Activated T-helper 1 cell treated with anti-CD3 and anti-CD28 coated beads, Interleukin-12 subunit alpha, Interleukin-12 subunit beta, Interleukin-2, Interleukin-4 antibody, amounts not matched to agents 30 ng/mL and 10 ng/mL and 1 ng/mL, durations not matched to agents 14 hours and 24 hours and 36 hours (primary cell): ENCODE measurements at places on chromosomes 7 and 10.

DNA sequence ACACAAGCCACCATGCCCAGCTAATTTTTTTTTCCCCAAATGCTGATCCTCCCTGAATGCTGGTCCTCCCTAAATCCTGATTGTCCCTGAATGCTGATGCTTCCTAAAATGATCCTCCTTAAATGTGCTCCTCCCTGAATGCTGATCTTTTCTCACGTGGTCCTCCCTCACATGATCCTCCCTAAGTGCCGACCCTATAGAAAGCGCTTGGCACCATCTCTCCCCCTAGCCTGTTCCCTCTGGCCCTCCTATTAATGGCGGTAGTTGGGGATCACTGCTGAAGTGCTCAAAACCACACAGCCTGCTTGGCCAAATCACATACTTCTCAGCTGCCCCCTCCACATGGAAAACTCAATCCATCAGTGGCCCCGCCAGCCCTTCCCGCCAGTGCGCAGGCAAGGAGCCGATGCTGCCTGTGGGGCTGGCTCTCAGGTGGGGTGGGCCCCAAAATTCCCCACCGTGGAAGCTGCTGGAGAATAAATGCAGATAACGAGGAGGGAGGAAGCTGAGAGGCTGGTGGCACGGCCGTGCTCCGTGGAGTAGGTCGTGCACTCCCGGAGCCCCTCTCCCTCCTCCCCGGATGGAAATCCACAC, 42.9 kb downstream of the COL26A1 start:
- H3K4me1 ChIP-seq: no peaks in the 10 kb centered on the region
- DNase-seq: no peak
- H3K27me3 ChIP-seq: peaks cover 3% of the 10 kb centered on the region
- no peak overlapping the region for H3K27ac ChIP-seq
- H3K36me3 ChIP-seq: no peaks in the 10 kb centered on the region
- no peak overlapping the region for H3K4me3 ChIP-seq

- H3K4me3 ChIP-seq: no peak overlapping the region
- H3K27ac ChIP-seq: no peak overlapping the region
- H3K27me3 ChIP-seq: peaks cover 32% of the 10 kb centered on the region
These were observed 11.7 kb upstream of the CALML3 start for GRCh38 chr10:5512881-5513612.

DNA sequence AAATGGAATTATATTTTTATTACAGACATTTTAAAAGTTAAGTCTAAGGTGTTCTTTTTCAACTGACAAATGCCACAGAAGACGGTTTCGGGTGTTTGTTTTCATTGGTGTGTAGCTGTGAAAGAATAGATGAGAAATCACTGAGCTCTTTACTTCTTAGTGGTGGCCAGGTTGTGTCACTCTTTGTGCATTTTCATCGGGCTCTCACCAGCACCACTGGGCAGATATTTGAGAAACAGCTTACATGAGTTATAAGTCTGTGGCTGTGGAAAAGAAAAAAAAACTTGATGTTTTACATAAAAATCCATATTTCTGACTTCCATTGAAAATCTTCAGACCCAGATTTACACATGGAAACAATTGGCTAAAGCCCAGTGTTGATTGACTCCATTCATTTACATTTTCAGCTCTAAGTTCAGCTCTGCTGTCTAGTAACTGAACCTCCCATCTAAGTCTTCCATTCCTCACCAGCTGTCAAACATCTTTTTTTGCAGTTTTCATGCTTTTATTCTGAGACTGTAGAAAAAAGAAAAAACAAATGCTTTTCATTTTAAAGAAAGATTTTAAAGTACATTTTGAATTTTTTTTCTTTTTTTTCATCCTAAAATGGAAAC, 22.3 kb downstream of the CABCOCO1 start:
- no peak for DNase-seq
- H3K27me3 ChIP-seq: peaks cover 2% of the 10 kb centered on the region
- H3K36me3 ChIP-seq: no peaks in the 10 kb centered on the region
- H3K27ac ChIP-seq: no peak overlapping the region

DNA sequence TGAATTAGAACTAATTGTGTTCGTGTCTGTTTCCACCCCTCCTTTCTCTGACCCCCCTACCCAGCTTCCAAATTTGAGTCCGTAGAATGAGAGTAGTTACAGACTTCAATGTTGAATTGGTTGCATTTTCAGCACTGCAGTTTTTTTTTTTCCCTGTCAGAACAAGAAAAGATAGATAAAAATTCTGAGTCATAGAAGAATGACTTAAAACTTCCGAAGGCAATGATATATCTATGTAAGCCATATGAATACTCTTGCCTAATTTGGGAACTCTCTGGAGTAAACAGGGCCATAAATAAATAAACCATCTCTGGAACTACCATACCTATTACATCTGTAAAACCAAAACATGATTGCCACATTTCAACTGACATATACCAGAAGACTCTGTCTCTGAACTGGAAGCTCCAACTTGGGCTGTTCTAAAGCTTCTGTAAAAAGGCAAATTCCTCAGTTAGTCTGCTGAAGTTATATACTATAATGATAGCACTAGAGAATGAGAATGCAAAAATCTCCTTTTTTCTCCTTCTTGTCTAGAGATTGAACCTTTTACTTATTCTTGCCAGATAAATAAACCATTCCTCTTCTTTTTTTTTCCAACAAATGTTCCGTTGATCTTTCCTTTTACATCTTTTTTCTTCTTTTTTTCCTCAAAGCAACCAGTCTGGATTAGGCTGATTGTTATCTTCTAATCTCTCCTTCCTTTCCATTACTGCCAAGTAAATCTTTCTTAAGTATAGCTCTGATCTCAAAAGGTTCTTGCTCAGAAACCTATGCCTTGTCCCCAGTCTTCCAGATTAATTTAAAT, 23.5 kb downstream of the VCL start:
- peaks cover 21% of the 10 kb centered on the region for H3K36me3 ChIP-seq
- H3K4me1 ChIP-seq: peaks cover 29% of the 10 kb centered on the region
- no peaks in the 10 kb centered on the region for H3K27me3 ChIP-seq
- H3K4me3 ChIP-seq: no peak overlapping the region

DNA sequence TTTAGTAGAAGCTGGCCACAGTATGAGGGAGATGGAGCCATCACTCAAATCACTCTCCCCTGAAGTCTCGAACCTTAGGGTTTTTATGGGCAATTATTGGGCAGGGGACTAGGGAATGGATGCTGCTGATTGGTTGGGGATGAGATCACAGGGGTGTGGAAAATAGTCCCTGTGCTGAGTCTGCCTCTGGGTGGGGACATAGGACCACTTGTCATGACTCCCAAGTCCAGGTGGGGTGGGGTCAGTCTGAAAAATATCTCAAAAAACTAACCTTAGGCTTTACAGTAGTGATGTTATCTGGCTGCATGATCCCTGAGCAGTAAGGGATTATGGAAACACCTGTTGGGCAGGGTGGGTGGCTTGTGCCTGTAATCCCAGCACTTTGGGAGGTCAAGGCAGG, 98.6 kb downstream of the XRCC2 start:
- H3K27me3 ChIP-seq: no peaks in the 10 kb centered on the region
- no peak overlapping the region for H3K27ac ChIP-seq
- no peaks in the 10 kb centered on the region for H3K36me3 ChIP-seq
- DNase-seq: no peak
- H3K4me1 ChIP-seq: no peaks in the 10 kb centered on the region

DNA sequence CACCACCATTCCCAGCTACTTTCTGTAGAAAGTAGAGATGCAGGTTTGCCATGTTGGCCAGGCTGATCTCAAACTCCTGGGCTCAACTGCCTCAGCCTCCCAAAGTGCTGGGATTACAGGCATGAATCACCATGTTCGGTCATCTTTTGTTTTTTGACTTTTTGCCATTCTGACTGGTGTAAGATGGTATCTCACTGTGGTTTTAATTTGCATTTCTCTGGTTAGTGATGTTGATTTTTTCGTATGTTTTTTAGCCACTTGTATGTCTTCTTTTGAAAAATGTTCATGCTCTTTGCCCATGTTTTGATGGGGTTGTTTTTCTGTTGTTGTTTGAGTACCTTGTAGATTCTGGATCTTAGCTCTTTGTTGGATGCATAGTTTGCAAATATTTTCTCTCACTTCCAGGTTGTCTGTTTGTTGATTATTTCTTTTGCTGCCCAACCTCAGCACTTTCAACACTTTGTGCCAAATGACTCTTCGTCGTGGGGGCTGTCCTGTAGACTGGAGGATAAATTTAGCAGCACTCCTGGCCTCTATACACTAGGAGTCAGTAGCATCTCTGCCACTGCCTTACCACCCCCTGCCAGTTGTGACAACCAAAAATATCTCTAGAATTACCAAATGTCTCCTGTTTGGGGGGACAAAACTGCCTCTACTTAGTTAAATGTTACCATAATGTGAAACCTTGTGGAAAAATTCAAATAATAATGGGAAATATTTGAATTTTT, 6.5 kb upstream of the CPED1 start:
- peaks cover 1% of the 10 kb centered on the region for H3K36me3 ChIP-seq
- peak overlapping the region; percentile 25 for H3K27ac ChIP-seq
- no peak for DNase-seq
- no peak overlapping the region for H3K4me3 ChIP-seq

DNA sequence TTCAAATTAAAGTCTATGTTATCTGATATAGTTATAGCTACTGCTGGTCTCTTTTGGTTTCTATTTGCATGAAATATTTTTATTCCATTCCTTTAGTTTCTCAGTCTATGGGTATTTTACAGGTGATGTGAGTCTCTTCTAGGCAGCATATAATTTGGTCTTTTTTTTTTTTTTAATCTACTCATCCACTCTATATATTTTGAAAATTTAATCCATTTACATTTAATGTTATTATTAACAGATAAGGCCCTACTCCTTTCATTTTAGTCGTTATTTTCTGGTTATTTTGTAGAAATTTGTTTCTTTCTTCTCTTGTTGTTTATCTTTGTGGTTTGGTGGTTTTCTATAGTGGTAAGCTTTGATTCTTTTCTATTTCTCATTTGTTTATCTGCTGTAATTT, 58.8 kb downstream of the MALRD1 start:
- no peak for DNase-seq
- no peaks in the 10 kb centered on the region for H3K27me3 ChIP-seq
- H3K4me1 ChIP-seq: no peaks in the 10 kb centered on the region
- H3K36me3 ChIP-seq: no peaks in the 10 kb centered on the region
- no peak overlapping the region for H3K4me3 ChIP-seq
- no peak overlapping the region for H3K27ac ChIP-seq

DNA sequence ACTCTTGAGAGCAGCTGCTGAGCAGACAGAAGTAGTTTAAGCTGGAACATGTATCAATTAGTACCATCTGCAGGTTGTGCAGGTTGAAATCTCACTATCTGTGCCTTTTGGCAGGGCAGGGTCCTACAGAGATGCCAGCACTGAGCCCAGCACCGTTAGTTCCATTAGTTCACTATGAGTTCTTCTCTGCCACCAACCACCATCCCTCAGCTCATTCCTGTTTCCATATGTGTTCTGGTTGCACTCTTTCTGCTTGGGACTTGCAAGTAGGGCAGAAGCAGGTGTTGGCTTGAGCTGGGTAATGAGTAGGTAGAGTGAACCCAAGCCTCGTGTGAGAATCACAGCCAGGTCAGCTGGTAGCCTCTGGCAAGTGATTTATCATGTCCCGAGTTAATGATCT, 2.8 kb downstream of the SMO start:
- H3K4me1 ChIP-seq: peaks cover 4% of the 10 kb centered on the region
- no peak overlapping the region for H3K27ac ChIP-seq
- peaks cover 53% of the 10 kb centered on the region for H3K27me3 ChIP-seq
- DNase-seq: no peak
- H3K4me3 ChIP-seq: no peak overlapping the region
- H3K36me3 ChIP-seq: peaks cover 1% of the 10 kb centered on the region

DNA sequence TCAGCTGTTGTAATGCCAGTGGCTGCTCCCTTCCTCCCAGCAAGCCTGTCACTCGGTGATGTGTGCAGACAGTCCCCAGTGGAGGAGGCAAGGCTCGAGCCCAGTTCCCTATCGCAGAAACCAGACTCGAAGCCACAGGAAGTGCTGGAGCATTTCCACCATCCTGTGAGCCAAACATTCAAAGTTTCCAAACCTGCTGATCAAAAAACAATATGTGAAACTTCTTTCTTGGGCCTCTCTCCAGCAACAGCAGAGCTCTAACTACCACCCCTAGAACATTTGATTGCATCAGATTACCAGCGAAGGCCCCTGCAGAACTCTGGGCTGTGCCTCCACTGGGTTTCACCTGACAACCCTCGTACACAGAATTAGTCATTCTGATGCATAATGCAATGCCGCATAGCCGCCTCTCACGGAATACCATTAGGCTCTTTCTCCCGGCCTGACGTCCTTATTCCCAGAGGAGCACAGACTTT, 94.0 kb downstream of the ELMO1 start:
- peaks cover 11% of the 10 kb centered on the region for H3K36me3 ChIP-seq
- H3K27me3 ChIP-seq: no peaks in the 10 kb centered on the region
- H3K27ac ChIP-seq: peak overlapping the region; percentile 97
- DNase-seq: peak; percentile 36

GRCh38 chr10:17835688-17836087, 26.5 kb downstream of the MRC1 start:
- H3K4me1 ChIP-seq: no peaks in the 10 kb centered on the region
- no peak overlapping the region for H3K4me3 ChIP-seq
- H3K36me3 ChIP-seq: no peaks in the 10 kb centered on the region
- H3K27ac ChIP-seq: no peak overlapping the region
- DNase-seq: no peak

- H3K27me3 ChIP-seq: no peaks in the 10 kb centered on the region
- no peaks in the 10 kb centered on the region for H3K4me1 ChIP-seq
These were observed 23.3 kb downstream of the FZD1 start for GRCh38 chr7:91287371-91288084.

DNA sequence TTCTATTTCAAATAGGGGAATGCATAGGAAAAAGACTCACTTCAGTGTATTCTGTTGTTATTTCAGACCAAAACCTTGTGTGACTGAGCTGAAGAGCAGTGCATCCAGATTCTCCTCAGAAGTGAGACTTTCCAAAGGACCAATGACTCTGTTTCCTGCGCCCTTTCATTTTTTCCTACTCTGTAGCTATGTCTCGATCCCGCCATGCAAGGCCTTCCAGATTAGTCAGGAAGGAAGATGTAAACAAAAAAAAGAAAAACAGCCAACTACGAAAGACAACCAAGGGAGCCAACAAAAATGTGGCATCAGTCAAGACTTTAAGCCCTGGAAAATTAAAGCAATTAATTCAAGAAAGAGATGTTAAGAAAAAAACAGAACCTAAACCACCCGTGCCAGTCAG, 12.0 kb downstream of the TET1 start:
- H3K4me1 ChIP-seq: peaks cover under 1% of the 10 kb centered on the region
- no peak overlapping the region for H3K4me3 ChIP-seq
- no peak for DNase-seq
- no peak overlapping the region for H3K27ac ChIP-seq
